ENCODE measurements at places on chromosomes 3 and 15.

- DNase-seq: peak; percentile 65
These were observed at the start of gene ZBTB20 for GRCh38 chr3:115146418-115147328. ZBTB20 (minus strand) TSS chr3:115147288.

- no peak for DNase-seq
These were observed 15.2 kb downstream of the P2RY1 start for GRCh38 chr3:152849996-152850578.

- no peak for DNase-seq
These were observed 104.5 kb downstream of the CHRNA7 start for GRCh38 chr15:32134842-32135241.

DNA sequence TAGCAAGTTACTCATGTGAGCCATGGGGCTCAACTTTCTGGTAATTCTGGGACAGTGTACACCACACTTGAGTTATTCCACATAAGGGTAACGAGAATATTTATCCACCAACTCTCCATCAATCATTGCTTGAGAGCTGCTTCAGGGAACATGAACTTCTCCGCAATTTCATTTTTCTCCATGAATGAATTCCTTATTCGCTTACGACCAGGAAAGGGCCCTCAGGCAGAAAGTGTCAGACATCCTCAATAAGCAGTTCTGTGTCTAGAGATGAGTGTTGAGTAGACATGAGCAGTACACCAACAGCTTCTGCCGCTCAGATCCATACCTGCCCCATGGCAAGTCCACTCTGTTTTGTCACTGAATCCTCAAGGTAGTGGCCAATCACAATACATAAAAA lies 24.8 kb upstream of the IQCF2 start:
- peak; percentile 8 for DNase-seq

DNA sequence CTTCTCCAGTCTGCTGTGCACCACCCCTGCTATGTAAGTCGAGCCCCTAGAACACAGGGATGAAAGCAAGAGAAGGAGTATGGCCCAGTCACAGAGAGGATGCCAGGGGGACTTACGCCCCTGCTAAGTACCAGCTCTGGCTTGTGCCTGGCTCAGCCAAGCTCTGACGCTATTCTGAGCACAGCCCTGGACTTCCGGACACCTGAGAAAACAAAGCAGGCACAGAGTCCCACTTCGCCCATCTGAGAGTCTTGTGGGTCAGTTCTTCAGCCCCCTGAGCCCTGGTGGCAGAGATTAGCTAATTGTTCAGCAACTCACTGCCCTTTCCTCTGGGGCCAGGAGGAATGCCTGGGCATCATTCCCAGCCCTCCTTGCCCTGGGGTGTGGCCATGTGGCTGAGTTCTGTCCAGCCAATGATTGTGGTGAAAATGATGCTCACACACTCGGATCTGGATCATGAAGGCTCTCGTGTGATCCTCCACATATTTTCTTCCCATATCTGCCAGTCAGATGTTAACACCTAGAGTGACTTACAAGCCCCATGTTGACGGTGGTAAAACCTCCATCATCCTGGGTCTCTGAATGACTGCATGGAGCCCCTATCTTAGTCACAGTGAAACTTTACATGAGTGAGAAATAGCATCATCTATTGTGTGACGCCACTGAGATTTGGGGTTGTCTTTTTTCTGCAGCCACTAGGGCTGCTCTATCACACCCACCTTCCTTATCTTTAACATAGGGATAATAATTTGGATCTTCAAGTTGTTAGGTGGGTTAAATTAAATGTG lies 105.7 kb downstream of the TPRA1 start:
- no peak for DNase-seq

GRCh38 chr15:77519540-77519939 lies 98.9 kb downstream of the HMG20A start:
- no peak for DNase-seq

GRCh38 chr3:47323431-47324277 lies 40.9 kb downstream of the KLHL18 start:
- DNase-seq: peak; percentile 74

GRCh38 chr3:78823859-78824258 lies 943.9 kb downstream of the ROBO1 start:
- peak; percentile 89 for DNase-seq

GRCh38 chr15:85672332-85673084 lies 122.2 kb downstream of the KLHL25 start:
- no peak for DNase-seq

GRCh38 chr3:134325706-134326105 lies 48.5 kb downstream of the AMOTL2 start:
- DNase-seq: no peak

- DNase-seq: no peak
These were observed 135.7 kb upstream of the LRRFIP2 start for GRCh38 chr3:37309921-37310665.

DNA sequence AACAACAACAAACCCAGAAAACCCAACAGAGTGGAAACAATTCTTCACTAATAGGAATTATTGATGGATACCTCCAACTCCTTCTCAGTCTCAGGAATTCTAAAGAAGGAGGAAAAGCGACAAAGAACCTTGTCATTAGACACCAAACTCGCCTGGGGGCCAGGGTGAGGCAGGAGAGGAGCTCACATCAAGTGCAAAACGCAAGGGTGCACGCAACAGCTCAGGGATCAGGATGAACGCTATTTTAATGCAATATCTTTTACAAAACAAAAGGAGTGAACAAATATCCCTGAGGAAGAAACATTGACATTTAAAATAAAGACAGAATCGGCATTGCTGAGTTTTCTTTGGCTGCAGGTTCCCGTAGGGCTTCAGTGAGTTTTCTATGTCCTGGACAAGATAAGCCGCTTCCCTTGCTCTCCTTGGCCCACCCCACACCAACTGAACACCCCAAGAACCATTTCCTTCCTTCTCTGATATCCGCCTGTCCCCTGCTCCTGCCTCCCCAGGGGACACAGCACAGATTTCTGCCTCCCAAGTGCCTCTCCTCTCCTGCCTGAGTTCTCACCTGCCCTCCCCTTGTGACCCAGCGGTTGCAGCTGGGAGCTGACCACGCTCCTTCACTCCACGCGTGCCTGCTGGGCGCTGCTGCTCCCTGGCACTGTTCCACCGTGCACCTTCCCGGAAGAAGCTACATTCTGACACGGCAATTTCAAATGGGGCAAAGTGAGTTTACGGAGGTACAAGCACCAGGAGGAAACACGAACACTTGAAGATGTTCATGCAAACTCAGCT lies 63.0 kb downstream of the ATP10A start:
- DNase-seq: no peak

DNA sequence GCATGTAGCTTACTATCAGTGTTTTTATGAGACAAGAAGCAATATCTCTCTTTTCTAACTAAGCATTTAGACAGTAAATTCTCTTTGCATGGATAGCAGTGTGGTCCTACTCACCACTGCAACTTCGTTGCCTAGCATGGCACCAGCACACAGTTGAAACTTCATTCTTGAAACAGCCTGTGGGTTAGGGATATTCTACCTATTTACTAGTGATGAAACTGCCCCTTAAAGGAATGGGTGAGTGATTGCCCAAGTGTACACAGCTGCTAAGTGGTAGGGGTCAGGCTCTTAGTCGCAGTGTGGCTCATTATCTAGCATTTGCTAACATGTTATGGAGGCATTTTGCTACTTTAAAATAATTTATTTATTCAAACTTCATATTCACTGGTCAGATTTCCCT lies 78.4 kb downstream of the CHL1 start:
- no peak for DNase-seq

- no peak for DNase-seq
These were observed 148.7 kb downstream of the RORA start for GRCh38 chr15:61080221-61081026.

GRCh38 chr3:182388506-182388905 lies 404.8 kb upstream of the ATP11B start:
- DNase-seq: peak; percentile 25

GRCh38 chr15:95018888-95019545 lies 787.7 kb downstream of the MCTP2 start:
- peak; percentile 94 for DNase-seq

DNA sequence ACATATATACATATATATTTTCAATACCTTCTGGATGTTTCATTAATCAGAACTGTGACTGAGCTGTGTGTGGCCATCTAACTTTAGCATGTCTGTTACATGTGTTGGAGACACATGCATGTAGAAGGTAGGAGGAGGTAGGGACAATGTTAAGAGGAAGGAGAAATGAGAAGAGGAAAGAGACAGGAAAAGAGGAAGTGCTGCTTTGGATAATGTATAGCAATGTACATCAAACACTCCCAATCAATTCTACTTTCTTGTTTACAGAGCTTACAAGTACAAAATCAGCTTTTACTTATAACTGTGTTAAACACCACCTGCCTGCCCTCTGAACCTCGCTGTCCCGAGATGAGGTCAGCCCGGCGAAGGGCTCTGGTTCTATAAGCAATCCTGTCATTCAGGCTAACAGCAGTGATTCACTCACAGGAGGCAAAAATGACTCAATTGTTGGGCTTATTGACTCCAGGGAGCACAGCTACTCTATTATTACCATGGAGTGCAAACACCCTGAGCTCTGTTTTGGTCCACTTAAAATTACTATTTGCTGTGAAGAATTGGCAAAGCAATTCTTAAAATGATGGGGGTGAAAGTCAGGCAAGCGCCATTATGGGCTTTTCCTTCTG lies 188.9 kb downstream of the MEIS2 start:
- peak; percentile 67 for DNase-seq

DNA sequence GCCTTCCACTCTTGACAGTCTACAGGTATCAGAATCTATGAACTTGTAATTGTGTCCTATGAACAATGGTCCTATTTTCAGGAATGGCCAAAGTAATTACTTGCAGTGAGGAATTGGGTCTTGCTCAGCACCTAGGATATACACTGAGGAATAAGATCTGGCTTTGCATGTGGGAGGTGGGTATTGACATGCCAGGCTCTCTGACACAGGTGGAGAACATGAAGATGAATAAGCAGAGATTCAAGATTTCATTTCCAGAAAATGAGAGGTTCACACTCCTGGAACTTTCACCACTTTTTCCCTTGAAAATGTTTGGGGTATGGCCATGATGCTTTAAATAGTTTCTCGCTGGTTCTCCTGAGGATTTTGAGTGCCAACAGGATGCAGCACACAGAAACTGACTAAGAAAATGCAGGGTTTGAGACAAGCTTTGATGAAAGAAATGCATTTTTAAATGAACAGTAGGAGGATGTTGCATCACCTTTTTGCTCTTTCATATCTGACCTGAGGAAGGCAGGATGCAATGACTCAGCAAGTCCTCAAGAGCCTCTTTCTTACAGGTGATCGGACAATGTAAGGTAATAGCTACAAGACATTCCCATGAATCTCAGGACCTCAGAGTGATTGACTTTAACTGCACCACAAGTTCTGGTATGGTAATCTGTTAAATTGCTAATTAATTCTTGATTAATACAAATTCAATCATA lies 3.7 kb downstream of the HRG start:
- peak; percentile 79 for DNase-seq

- DNase-seq: no peak
These were observed 100.2 kb downstream of the FMN1 start for GRCh38 chr15:33094336-33094735.

GRCh38 chr15:94542391-94542790 lies 311.0 kb downstream of the MCTP2 start:
- peak; percentile 39 for DNase-seq

- no peak for DNase-seq
These were observed at the start of gene RTP2 for GRCh38 chr3:187702507-187703033. RTP2 (minus strand) TSS chr3:187702557; CDS start chr3:187702128, 429 bp downstream.

DNA sequence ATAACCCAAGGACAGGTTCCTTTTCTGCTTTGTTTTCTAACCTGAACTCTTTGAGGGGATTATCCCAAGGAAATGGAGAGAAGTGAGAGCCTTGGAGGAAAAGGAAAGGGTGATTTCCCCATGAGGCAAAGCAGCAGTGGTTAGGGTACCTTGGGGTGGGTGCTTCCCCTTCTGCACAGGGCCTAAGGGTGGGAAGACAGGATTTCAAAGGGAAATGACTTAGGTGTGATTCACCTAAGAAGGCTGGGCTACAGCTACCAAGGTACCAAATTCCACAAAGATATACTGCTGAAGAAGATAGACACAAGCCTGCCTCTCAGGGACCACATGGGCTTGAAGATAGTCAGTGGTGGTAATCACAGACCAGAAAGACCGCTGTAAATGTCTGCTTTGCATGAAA lies 325.3 kb upstream of the DPH6 start:
- peak; percentile 70 for DNase-seq

DNA sequence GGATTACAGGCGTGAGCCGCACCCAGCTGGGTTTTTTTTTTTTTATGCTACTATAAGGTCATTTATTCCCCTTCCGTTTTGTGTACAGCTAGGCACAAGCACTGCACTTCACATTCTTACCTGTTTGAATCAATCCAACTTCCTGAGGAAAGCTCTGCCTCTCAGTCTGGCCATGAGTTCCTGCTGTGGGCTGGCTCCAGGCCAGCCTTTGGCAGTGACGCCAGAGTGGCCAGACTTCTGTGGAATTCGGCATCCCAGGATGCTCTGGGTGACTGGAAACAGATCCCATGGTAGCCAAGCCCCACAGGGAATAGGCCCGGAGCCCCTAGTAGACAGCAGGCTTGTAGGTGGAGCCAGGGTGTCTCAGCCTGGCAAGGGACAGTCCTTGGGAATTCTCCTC lies 21.5 kb upstream of the TIMP4 start:
- DNase-seq: peak; percentile 72

- DNase-seq: no peak
These were observed 3.5 kb upstream of the PCSK6 start for GRCh38 chr15:101492766-101493692.

- DNase-seq: no peak
These were observed 46.7 kb upstream of the CCDC50 start for GRCh38 chr3:191282251-191283185.

DNA sequence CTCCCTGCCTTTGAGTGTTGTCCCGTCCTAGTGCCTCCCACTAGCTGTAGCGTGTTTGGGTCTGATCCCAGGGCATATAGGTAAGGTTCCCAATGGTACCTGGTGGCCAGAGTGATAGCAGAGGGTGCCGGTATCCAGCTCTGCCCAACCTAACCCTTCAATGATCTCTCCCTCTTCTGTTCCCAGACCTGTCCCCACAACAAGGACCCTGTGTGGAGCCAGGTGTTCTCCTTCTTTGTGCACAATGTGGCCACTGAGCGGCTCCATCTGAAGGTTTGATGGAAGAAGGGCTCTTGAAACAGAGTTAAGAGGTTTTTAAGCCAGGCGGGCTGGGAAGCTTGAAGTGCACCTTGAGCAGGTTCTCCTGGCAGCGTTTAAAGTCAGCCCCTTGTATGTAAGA lies 35.5 kb downstream of the ESYT3 start:
- no peak for DNase-seq

- DNase-seq: no peak
These were observed 86.8 kb upstream of the PSMD6 start for GRCh38 chr3:64110071-64110470.
